ENCODE measurements at places on chromosomes 6 and 20.

- no peak for DNase-seq
Measured at GRCh38 chr6:165986914-165987482, 180.7 kb downstream of the TBXT start.

DNA sequence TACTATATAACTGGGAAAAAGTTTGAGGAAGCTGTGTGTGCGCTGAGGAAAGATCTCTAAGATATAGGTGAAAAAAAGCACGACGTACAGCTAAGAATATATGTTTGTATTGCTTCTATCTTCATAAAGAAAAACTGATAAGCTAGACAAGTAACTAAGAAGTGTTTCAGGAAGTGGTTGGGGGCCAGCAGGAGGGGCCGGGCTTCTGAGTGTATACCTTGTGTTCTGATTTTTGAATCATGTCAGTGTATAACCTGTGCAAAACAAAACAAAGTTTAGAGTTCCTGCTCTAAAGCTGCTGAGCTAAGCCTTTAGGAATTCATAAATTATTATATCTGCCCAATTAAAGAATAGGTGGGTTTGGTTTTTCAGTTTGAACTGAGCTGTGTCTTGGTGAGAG lies 7.9 kb upstream of the OSER1 start:
- no peak for DNase-seq

DNA sequence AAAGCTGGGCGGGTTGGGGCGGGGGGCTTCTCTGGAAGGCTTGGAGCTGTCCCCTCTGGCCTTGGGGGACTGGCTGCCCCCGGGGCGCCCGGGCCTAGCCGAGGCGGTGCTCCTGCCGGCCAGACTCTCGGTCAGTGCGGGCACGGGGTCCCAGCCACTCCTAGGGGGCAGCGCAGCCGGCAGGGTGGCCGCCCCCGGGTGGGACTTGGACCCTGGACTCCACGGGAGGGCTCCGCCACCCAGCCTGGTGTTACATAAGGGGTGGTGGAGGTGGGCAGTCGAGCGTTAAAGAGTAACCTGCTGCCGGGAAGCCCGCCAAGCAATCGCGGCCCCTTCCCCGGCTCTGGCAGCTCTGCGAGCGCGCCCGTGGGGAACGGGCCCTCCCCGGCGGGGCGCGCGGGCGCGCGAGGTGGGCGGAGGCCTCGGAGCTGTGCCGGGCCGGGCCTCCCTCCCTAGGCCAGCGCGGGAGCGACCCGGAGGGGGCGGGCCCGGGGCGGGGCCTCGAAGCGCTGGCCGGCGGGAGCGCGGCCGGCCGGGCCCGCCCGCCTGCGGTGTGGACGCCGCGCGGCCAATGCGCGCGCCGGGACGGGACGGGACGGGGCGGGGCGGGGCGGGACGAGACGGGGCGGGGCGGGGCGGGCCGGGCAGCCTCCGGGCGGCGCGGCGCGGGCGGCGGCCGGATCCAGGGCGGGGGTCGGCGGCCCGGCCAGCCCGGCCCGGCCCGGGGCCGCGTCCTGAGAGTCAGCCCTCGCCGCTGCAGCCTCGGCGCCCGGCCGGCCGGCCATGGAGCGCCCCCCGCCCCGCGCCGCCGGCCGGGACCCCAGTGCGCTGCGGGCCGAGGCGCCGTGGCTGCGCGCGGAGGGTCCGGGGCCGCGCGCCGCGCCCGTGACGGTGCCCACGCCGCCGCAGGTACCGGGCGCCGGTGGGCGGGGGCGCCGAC lies at the start of gene SLC2A4RG:
SLC2A4RG (plus strand) TSS at position 647 of the 940 bp plus-strand sequence; CDS start at position 784, 137 bp downstream.
- DNase-seq = no peak

- DNase-seq = no peak
Measured at GRCh38 chr20:51059862-51060261, 37.0 kb upstream of the KCNG1 start.

DNA sequence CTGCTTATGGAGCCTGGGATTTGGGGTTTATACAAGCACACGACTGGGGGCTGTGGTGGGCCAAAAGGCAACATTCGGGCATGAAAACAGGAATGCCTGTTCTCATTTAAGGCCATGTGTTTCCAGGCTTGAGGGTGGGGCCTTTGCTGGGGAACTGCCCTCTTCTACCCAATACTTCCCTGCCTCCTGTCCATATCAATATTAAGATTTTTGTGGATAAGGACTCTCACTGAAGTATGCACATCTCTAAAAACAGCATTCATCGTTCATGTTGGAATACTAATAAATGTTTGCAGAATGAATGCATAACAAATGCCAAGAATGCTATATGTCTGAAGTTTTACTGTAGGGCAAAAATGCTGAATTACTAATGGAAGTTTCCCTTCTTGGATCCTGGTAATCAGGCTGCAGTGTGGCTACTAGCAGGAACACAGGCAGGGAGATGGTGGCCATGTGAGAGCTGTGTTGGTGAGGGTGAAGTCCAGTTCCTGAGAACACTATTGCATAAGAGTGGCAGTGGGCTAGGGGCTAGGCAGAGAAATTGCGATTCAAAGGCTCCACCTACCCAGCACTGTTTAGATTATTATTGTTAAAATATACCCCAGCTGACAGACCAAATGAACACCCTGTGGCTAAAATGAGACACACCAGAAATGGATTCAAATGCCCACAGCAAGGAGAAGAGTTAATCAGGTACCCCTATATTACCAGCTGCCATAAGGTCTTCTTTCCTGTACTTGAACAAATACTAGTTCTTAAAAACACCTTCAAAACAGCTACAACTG lies 644.3 kb downstream of the EPM2A start:
- no peak for DNase-seq

GRCh38 chr6:16570946-16571345 lies 190.3 kb downstream of the ATXN1 start:
- DNase-seq = no peak

- peak; percentile 75 for DNase-seq
Measured at GRCh38 chr20:63979557-63980316, at the start of gene SAMD10. TSS of gene SAMD10 (minus strand) at chr20:63979642. CDS start at chr20:63979467, 175 bp downstream.

GRCh38 chr6:109397020-109397419 lies 14.8 kb upstream of the CD164 start:
- DNase-seq = no peak

DNA sequence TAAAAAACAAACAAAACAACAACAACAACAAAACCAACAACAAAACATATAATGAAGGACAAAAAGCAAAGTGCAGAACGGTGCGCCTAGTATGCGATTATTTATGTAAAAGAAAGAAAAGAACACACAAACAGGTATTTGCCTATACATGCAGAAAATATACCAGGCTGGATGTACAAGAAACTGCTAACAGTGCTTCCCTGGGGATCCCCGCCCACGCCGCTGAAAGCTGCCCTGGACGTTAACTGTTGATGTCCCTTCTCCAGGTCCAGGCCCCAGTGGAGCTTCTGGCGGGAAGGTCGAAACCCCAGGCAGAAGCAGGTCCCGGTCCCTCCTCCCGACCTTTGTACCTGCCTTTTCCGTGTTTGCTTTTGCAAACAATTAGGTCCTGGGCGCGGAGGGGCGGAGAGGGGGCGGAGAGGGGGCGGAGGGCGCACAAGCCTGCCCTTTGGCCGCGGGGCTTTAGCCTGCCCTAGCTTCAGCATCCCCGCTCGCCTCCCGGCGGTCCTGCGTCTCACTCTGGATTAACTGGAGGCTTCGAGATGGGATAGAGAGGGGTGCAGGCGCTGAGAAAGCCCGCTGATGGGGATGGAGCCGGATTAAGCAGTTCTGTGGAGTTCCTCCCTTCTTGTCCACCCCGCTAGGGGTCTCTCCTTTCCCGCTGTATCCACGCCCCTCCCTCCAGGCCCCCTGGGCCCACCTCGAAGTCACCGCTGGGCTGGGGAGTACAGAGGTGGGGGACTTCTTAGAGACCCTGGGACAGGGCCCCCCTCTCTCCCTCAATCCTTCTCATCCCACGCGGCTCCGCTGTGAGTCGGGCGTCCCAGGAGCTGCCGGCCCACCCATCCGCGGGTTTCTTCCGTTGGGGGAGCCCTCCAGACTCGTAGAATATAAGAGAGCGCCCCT lies 8.2 kb upstream of the AHCY start:
- no peak for DNase-seq

DNA sequence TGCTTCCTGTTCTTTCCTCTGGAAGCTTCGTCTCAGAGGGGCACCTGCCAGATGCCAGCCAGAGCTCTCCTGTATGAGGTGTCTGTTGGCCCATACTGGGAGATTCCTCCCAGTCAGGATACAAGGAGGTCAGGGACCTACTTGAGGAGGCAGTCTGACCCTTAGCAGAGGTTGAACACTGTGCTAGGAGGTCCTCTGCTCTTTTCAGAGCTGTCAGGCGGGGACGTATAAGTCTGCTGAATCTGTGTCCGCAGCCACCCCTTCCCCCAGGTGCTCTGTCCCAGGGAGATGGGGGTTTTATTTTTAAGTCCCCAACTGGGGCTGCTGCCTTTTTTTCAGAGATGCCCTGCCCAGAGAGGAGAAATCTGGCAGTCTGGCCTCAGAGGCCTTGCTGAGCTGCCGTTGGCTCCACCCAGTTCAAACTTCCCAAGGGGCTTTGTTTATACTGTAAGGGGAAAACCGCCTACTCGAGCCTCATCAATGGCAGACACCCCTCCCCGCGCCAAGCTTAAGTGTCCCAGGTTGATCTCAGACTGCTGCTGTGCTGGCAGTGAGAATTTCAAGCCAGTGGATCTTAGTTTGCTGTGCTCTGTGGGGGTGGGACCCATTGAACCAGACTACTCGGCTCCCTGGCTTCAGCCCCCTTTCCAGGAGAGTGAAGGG lies 326.7 kb downstream of the BCKDHB start:
- DNase-seq = no peak

DNA sequence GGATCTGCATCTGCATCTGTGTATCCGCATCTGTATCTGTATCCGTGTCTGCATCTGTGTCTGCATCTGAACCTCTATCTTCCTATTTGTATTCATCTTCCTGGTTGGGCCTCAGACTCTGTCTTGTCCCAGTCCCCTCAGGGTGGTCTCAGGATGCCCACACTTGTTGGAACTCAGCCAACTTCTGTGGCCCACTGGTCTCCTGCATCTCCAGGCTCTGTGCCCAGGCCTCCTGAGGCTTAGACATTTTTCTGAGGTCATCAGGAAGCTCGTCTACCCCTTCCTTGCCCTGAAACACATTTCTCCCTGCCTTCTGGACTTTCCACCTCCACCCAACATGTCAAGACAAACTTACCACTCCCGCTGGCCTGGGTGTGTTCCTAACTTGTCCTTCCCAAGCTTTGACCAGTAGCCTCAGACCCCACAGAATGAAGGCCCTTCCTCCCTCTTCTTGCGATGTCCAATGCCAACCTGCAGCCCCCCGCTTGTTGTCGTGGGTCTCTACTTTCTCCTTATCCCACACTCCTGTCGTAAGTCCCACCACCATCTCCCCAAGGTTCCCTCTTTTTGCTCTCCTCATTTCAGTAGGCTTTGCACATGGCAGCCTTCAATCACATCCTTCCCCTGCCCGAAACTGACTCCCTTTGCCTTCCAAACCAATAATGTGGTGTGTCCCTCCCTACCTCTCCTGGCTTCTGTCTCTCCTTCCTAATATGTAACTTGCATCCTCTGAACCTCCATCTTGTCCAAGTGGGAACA lies 176.5 kb downstream of the DLL1 start:
- no peak for DNase-seq

GRCh38 chr20:60867589-60867988 lies 384.5 kb upstream of the CDH4 start:
- no peak for DNase-seq

DNA sequence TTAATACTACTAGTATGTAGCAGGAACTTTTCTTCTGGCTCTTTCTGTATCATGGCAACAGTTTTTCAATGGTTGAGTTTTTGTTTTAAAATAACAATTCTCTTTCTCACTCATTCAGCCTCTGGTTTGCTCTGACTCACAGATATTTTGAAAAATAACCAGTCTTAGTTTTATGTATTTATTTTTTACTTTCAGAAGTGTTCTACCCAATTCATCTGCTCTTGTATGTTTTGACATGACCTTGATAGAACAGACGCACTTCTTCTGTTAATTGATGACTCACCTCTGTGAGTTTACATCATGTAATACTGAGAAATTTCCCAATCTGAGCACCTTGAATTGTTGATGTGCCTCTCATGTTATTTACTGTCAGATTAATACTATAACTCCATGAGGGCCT lies 178.9 kb downstream of the SASH1 start:
- no peak for DNase-seq

GRCh38 chr20:21681234-21681921 lies 24.1 kb upstream of the PAX1 start:
- DNase-seq = no peak

DNA sequence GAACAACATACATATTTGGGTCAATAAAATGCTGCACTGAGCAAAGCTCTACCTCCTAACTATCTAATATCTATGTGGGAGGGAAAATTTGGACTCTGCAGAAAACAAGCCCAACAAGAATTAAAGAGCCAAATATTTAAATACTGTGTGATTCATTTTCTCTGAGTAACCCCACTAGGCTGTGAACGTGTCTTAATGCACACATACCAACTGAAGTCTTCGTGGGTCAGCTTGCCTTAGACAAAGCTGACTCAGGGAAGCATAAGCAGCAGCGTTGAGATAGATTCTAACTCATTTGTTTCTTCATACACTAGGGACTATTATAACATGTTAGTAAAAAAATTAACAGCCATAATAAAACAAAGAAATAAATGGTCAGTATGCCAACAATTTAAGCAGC lies 114.3 kb downstream of the GJA1 start:
- DNase-seq = no peak

DNA sequence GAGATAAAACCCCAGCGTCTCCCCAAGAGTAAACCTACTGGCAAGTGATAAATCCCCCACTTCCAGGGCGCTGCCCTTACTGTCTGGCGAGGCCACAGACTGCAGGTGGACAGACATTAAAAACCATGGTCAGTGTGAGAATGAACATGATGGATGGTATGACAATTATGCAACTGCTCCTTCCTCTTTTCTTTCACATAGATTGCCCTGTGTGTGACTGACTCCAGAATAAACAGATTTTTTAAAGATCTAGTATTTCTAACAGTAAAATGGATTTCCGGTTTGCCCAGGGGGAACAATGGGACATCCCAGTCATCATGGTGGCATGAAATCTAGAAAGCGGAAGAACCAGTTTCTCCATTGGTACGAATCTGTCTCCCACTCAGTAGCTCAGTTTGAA lies 153.7 kb downstream of the FOXC1 start:
- no peak for DNase-seq

DNA sequence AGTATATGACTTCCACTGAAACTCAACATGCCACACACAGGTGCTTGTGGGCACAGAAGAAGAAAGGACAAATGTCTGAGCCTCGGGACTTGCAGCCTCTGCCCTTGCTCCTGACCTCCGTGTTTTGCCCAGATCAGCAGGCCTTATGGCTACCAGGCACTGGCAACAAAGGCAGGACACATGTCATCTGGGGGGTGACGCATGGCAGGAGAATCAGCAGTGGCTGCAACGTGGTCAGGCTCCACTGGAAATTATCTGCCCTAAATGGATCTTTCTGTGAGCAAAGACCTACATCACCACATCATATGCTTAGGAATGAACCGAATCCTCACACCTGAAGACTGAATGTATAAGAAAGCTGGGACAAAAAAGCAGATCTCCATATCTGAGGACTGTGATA lies 78.9 kb downstream of the ELOVL5 start:
- DNase-seq = no peak
